Pancreas (tissue), 10 donors: ENCODE measurements at places on chromosomes 7 and 10.
A peak's percentile ranks its signal among the peaks of the same experiment; 100 is the strongest.

- no peak for DNase-seq
Observed at GRCh38 chr10:52533986-52534385, 219.9 kb downstream of the DKK1 start.

GRCh38 chr7:38751416-38751815, 120.2 kb upstream of the AMPH start:
- no peak for DNase-seq

DNA sequence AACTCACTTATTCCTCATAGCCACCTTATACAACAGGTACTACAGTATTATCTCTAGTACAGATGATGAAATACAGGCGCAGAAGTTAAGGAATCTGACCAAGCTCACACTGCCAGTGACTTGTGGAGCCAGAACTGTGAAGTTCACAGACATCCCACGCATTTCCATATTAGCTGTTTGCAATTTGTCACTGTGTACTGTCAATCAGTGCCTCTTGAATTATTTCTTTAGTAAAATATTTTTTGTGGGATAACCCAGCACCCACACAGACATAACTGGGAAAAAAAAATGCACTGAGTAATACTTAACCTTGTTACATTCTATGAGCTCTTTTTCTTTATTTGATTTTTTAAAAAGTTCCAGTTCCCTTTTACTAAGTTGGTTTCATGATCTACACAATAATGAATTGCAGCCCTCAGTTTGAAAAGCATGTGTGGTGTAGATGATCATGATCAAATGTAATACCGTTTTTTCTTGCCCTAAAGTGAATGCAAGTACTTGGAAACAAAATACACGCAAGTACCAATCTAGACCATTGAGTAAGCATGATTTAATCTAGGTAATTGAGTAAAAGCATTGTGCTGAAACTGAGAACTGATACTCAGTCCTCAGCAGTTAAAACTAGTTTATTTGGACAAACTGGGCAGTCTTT, 14.1 kb downstream of the CUL1 start:
- no peak for DNase-seq

DNA sequence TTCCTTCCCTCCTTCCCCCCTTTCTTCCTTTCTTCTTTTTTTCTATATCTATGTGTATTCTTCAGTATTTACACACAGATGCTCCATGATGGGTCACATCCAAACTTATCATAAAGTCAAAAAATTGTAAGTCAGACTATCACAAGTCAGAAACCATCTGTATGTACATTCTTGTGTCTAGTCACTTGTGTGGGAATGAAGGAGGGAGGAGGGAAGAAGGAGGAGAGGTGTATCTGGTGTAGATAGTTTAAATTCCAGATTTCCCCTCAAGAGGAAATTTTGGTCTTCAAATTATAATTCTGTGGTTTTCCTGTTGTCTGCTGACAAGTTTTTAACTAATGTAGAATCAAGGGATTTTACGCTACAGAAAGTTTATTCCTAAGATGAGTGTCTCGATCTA, 287.2 kb downstream of the ETV1 start:
- no peak for DNase-seq

- peak; percentile 84 for DNase-seq
Observed at GRCh38 chr10:100998183-100998990, 1.2 kb upstream of the LZTS2 start.
